ENCODE measurements at places on chromosomes 7 and 10.

DNA sequence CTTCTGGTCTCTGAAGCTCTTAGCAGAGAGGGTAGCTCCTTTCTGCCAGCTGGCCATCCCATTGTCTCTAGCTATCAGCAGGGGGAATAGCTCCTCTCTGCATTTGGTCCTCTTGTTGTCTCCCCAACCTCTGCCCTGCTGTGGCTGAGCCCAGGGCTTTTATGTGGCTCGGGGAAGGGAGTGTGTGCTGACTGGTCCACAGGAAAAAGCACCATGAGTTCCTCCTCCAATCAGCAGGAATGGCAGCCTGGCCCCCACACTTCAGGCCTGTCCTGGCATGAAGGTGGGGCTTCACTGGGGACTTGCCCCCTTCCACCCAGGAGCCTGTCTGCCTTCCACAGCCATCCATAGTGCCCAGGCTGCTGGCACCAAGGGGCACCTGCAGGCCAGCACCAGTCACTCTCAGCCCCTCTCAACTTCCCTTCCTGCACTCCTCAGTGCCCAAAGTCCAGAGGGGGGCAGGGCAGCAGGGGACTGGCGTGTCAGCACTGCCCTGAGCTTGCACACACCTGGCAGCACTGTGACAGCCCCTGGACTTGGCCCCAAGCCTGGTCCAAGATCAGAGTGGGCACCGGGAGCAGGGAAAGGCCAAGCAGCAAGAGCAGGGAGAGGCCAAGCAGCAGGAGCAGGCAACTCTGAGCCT, 36.2 kb downstream of the NOLC1 start:
- no peak for DNase-seq

- peak; percentile 77 for DNase-seq
Observed at GRCh38 chr7:143345428-143345900, 17.0 kb downstream of the FAM131B start.

DNA sequence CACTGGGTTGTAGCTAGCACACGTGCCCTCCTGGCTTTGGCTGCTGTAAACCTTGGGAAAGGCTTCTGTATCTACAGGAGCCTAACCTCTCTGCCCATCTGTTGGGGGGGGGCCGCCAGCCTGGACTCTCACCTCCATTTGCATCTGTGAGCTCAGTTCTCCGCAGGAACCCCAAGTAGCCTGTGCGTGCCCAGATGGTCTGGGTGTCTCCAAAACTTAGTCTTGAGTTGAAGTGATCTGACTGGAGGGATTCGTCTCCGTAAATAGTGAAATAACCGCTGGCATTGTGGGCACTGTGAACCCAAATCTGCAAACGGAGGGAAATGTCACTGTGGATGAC, 147.9 kb downstream of the ZMYND11 start:
- DNase-seq, result no peak

DNA sequence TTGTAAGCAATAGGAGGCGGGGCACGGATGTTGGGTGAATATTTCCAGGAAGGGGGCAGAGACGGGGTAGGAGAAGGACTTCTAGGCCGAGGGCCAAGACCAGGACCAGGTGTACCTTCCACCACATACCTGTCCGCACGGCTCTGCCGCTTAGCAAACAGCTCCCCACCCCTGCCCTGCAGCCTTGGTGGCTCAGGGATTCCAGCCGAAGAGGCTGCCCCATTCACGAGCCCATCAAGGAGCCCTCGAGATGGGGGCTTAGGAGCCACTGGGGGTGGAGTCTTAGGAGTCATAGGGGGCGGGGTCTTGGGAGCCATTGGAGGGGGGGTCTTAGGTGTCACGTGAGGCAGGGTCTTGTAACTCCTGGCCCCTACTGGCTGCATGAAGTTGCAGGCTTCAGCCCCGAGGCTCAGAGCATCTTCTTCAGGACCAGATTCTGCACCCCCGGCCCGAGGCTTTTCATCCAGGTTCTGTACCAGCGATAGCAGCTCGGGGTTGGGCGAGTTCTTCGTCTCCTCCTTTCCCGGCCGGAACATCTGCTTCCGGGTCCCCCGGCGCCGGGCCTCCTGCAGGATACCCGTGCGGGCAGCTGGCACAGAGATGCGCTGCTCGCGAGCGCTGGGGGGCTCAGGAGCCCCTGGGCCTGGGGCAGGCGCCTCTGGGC, 6.1 kb upstream of the MYOZ1 start:
- peak; percentile 56 for DNase-seq

GRCh38 chr7:22445140-22445743, 54.7 kb downstream of the STEAP1B start:
- no peak for DNase-seq

DNA sequence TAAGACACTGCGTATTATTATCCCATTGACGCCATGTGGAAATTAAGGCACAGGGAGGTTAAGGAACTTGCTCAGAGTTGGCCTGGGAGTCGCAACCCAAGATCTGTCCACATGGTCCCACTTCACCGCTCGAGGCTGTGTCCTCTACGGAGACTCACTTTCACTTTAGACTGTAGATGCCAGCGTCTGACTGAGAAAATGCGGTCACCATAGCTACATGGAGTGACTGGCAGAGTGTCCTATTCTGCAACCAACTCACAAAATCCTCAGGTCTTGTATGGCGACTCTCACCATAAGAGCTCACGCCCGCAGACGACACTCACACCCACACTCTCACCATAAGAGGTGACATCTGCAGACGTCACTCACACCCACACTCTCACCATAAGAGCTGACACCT, 257.9 kb downstream of the PTPRN2 start:
- DNase-seq, result no peak

GRCh38 chr10:102310361-102311024, 65.2 kb downstream of the GBF1 start:
- no peak for DNase-seq

GRCh38 chr10:24862589-24862988, 89.8 kb downstream of the PRTFDC1 start:
- DNase-seq, result no peak

GRCh38 chr7:137476937-137477336, 133.4 kb upstream of the PTN start:
- DNase-seq, result no peak

DNA sequence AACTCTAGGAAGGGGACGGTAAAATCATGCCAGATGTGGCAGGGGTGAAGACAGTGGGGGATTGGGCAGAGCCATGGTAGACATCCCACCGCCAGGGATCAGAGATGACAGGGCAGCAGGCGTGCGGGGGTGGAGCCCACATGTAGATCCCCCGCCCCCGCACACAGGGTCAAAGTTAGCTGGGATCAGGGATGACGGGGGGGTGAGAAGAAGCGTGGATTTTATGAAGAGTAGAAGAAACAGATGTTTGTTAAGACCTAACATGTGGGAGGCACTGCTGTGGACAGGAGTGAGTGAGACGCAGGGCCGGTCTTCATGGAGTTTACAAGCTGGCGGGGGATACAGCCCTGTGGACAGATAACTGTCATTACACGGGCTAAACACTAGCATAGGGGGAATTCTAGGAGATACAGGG, 154.0 kb upstream of the KLF14 start:
- DNase-seq, result no peak

- peak; percentile 2 for DNase-seq
Observed at GRCh38 chr10:96910488-96911395, 78.6 kb downstream of the LCOR start.

All from iPS DF 19.7 (cell line).